ENCODE measurements at places on chromosomes 5 and 9.
A peak's percentile ranks its signal among the peaks of the same experiment; 100 is the strongest.

DNA sequence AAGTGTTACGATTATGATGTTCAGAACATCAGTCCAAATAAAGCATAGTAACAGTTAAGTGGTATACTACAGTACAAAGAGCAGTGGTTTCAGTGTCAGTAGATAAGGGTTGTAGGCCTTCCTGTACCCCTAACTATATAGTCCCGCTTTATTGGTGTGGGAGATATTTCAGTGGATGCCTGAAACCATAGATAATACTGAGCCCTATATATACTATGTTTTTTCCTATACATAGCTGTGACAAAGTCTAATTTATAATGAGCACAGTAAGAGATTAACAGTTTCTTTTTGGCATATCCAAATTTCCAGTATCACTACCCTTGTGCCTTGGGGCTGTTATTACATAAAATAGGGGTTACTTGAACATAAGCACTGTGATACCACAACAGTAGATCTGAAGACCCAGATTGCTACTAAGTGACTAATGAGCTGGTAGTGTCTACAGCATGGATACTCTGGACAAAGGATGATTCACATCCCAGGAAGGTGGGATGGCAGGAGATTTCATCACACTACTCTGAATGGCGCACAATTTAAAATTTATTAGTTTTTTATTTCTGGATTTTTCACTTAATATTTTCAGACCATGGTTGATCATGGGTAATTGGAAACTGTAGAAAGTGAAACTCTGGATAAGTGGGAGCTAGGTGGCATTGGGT lies 119.3 kb downstream of the RPS23 start:
- DNase-seq = no peak

GRCh38 chr5:133652951-133653759 lies 40.8 kb upstream of the FSTL4 start:
- DNase-seq = no peak

- no peak for DNase-seq
These were observed 33.3 kb downstream of the RAPGEF1 start for GRCh38 chr9:131706608-131706970.

GRCh38 chr9:89745601-89746376 lies 141.0 kb downstream of the GADD45G start:
- no peak for DNase-seq

DNA sequence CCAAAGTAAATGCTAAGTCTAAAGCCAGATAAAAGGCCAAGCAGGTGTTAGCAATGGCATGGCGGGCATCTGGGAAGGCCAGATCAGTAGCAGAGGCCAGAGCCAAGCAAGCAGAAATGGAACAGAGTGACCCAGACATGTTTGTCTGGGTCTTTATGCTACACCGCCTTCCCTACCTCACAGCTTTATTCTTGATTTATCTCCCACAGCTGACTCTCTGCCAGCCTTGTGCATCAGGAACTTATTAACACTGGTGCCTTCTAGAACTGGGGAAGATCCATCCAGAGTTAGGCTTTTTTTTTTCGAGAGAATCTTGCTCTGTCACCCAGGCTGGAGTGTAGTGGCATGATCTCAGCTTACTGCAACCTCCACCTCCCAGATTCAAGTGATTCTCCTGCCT lies 112.5 kb upstream of the SLC44A1 start:
- no peak for DNase-seq

GRCh38 chr9:18245911-18246310 lies 228.0 kb upstream of the ADAMTSL1 start:
- DNase-seq = no peak

DNA sequence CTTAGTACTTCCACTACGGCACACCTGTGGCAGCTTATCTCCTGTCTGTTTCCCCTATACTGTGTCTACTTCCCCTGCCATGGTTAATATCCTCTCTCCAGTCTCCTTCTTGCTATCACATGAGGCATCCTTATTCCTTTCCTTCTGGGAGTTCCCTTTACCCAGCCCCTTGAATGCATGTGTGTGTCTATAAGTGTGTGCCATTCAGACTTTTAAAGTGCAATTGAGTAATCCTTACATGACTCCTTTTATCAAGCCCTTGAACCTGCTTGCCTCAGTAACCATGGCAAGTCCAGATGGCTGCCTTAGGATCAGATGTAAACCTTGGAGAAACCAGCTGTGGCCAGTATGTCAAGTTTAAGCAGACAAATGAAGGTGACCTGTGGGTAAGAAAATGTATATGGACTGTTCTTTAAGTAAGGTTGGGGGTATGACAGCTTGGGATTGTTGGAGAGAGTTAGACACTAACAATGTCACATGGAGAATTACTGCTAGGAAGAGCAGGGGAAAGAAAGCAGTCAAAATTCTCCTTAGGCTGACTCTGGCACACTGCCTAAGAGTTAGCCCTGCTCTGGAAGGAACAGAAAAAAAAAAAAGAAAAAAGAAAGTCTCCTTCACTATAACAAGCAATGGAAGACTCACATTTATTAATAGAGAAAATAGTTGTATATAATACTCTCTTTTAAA lies 142.1 kb downstream of the HINT1 start:
- no peak for DNase-seq

DNA sequence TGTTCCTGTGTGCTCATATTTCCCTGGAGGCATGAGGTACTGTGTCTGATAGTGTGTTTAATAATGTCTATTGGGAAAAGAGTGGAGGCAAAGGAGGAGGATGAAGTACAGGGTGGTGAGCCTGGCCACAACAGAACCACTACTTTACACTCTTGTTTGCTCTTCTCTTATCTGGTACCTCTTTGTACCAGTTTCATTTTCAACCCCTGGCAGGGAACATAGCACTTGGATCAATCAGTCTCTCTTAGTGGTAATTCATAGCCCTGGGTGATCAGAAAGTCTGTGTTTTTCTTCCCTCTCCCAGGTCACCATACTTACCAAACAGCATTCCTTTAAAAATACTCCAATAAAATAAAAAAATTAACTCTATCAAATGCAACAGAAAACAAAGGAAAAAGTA lies 105.4 kb downstream of the DMRT2 start:
- no peak for DNase-seq

DNA sequence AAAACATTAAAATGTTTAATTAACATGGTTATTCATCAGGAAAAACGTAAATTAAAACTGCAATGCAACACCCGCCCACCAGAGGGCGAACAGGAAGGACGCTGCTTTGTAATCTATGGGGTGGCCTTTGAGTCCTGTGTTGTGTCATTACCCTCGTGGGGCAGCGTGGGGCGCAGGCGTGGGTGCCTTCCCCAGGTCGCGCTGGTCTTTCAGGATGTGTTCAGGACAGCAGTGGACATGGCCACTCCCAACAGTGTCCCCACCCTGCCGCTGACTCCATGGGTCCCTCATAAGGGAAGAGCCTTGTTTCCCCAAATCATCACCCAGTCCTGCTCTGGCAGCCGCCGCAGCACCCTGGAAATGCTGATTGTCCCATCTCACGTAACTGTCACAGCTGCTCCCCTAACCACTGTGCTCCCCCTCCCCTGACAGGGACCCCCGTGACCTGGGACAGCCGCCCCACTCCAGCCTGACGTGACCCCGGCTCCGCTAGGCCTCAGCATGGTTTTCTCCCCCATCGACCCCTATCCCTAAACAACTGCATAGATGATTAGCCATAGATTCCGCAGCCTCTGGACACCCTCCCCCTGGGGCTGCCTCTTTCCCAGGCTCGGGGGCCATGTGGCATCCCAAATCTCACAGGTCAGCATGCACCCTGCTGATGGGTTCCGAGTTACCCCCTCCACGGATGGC lies 36.4 kb downstream of the GLT6D1 start:
- DNase-seq = peak; percentile 32

GRCh38 chr5:174900240-174900865 lies 176.0 kb downstream of the MSX2 start:
- DNase-seq = no peak

GRCh38 chr5:180172447-180173197 lies 36.4 kb downstream of the RASGEF1C start:
- DNase-seq = no peak

GRCh38 chr5:61026004-61026403 lies 81.0 kb downstream of the NDUFAF2 start:
- no peak for DNase-seq

DNA sequence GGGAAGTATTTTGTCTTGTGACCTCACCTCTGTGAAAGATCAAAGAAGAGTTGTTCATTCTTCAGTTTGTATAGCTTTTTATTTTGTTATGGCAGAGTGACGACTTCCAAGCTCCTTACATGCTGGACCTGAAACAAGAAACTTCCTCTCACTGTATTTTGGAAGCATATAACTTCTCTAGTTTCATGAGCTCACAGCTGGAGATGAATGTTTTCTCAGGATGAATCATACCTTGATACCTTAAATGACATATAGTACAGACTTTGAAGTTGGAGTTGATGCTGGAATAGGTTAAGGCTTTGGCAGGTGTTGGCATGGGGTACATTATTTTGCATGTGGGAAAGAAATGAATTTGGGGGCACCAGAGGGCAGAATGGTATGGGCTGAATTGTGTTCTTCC lies 112.5 kb downstream of the SLC25A46 start:
- no peak for DNase-seq

- DNase-seq = peak; percentile 66
These were observed 58.2 kb upstream of the RXRA start for GRCh38 chr9:134267881-134268724.

DNA sequence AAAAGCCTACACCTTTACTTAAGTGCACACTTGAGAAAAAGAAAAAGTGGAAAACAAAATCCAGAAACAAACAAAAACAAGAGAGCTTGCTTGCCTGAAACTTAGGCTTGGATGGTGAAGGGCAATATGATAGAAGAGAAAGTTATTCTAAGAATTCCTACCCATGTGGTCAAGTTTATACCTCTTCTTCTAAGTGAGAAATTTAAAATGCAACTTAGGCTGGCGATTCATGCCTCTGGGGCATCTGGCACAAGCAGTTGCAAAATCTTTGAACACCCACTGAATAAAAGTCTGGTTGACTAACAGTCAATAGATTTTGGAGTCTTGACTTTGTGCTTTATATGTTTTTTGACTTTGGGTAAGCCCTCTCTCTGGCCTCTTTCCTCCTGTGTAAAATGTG lies 239.6 kb downstream of the KDM4C start:
- no peak for DNase-seq

GRCh38 chr9:89434636-89435035 lies 63.3 kb downstream of the SEMA4D start:
- DNase-seq = no peak

- no peak for DNase-seq
These were observed 193.3 kb downstream of the DIRAS2 start for GRCh38 chr9:90449213-90449925.

GRCh38 chr9:107693625-107694326 lies 204.2 kb upstream of the KLF4 start:
- no peak for DNase-seq

- no peak for DNase-seq
These were observed 59.6 kb upstream of the LIFR start for GRCh38 chr5:38615981-38616451.

DNA sequence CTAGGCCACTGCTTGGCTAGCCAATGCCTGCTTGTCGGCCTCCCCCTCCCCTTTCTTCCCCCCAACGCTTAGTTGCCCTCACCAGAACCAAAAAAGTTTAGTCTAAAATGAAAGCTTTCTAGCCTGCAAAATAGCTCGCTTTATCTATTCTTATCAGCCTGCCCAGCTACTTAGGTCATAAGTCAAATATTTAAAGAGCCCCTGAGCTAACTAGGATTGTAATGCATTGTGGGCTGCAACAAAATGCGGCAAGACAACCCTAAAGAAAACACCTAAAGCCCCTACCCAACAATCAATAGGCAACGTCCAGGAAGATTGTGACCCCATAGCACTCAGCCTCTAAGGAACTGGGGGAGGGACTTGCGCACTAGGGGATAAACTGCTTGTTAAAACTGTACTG lies 38.6 kb upstream of the PCSK5 start:
- no peak for DNase-seq

DNA sequence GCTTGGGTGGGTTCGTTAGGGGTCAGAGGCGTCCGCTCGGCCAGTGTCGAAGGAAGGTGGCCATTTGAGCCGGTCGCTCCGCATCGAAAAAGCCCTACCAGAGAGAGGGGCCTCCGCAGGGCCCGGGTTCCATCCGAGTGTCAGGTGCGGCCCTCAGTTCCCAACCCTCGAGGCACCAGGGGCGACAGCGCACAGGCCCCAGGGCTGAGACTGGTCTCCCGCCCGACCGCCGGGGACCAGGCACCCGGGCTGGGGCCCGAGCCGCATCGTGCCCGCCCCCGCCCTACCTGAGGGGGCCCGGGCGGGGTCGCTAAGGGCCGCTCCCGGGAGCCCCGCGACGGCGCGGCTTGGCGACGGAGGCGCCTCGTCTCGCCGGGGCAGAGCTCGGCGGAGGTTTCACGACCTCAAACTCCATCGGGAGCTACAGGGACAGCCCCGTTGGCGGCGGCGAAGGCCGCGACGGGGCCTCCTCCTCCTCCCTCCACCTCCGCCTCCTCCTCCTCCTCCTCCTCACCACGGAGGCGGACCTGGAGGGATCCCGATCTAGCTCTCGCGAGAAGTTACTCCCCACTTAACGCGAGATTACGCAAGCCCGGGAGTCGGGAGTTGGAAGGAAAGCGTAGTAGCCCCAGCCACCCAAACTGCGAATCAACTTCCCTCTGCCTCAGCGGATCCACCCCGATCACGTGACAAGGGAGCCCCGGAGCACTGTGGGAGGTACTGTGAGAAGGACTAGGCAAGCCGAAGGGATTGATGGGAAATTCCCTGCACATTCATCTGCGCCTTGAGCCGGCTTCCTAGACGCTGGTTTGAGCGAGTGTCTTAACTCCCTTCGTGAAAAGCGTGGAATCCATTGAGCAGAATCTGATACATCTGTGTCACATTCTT lies at the start of gene RC3H2:
Gene RC3H2 (minus strand): TSS at position 537 of the 888 bp plus-strand sequence. CDS start 7,850 bp downstream, outside the sequence.
- peak; percentile 92 for DNase-seq

DNA sequence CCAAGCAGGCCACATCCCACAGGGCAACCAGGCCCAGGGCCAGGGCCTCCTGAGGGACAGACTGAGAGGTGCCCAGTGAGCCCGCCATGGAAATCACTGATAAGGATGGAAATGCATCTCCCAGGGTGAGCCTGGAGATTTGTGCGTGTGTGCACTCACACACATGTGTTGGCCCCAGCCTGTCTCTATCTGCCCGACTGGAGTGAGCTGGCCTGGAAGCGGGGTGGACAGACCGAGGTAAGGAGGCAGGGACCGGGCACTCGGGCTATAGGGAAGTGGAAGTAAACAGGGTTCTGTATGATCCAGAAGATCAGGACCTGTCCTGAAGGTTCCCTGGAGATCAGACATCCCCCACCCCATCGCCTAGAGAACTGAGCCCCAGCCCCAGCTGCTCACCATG lies 17.4 kb downstream of the GFI1B start:
- DNase-seq = no peak

- no peak for DNase-seq
These were observed 1.9 kb downstream of the SNX18 start for GRCh38 chr5:54519509-54519876.

DNA sequence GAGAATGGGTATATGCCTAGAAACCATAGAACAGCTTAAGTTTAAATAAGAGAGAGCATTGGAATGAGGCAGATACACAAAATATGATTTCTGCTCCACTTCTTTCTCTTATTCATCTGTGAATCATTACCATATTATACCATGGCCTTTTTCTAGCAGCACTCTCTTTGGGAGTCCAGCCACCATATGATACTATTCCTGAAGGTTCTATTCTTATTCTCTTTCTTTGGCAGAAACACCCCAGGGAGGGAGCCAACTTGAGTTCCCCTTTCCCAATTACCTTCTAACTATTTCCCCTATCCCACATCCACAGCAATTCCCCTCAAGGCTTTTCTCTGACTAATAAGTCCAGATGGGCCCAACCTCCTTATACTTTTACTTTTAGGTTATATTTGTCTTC lies 55.9 kb downstream of the NDUFAF2 start:
- no peak for DNase-seq

- no peak for DNase-seq
These were observed 61.3 kb downstream of the KCNIP1 start for GRCh38 chr5:170565072-170565471.
